ENCODE measurements at places on chromosomes 7 and 10. TPM values are rescaled to one million over a fixed set of nuclear protein-coding genes. Genes with fewer than 3 reads are reported as not detected.

Gene LYZL2
- total RNA-seq: not detected

Gene PTPRZ1
- total RNA-seq: 0.16 TPM

Gene CRHR2
- total RNA-seq: not detected

Gene ZNF32
- total RNA-seq: 33.3 TPM

Gene CCNY
- total RNA-seq: 33.5 TPM

Gene GALNT17
- 0.49 TPM for total RNA-seq

Gene FOXI2
- not detected for total RNA-seq

Gene PDE6C
- not detected for total RNA-seq

Gene CCL24
- not detected for total RNA-seq

Gene TDRD1
- 4.7 TPM for total RNA-seq

Gene PNLIPRP1
- total RNA-seq: not detected

Gene CDK14
- 45.1 TPM for total RNA-seq

Gene SFTPD
- not detected for total RNA-seq

Gene TMEM176A
- 0.12 TPM for total RNA-seq

Gene CALHM3
- total RNA-seq: not detected

Gene MMRN2
- total RNA-seq: 1.6 TPM

Gene CTAGE15
- 0.36 TPM for total RNA-seq

Gene NME8
- total RNA-seq: not detected

Gene BLNK
- total RNA-seq: not detected

Gene NKX2-3
- not detected for total RNA-seq

Gene SEMA3A
- total RNA-seq: 193 TPM

Gene TMEM26
- 8.8 TPM for total RNA-seq

Gene PPIA
- 1,287 TPM for total RNA-seq

Gene AGR2
- total RNA-seq: not detected

Gene GTF2IRD1
- 14.8 TPM for total RNA-seq

Gene AKR1C4
- not detected for total RNA-seq

Gene PRSS37
- not detected for total RNA-seq

Gene RAB19
- not detected for total RNA-seq

Gene PTPN20
- 3.8 TPM for total RNA-seq

Gene CCDC3
- total RNA-seq: 0.36 TPM

Gene SLC18A3
- total RNA-seq: not detected

Gene OGDHL
- 0.16 TPM for total RNA-seq

Gene H2BK1
- not detected for total RNA-seq

Gene PHKG1
- 3.8 TPM for total RNA-seq

Gene GIMAP2
- 5.1 TPM for total RNA-seq

Gene SLC13A1
- total RNA-seq: not detected

Gene CALCR
- not detected for total RNA-seq

Gene MOGAT3
- total RNA-seq: not detected

Gene CYP2E1
- 1.3 TPM for total RNA-seq

Gene NKX1-2
- total RNA-seq: not detected

Gene CDC14C
- total RNA-seq: 0.16 TPM

Gene LRRC17
- total RNA-seq: 4.9 TPM

Gene LRGUK
- total RNA-seq: 0.36 TPM

Gene PBLD
- 9.9 TPM for total RNA-seq

Gene SPDYE16
- not detected for total RNA-seq

Gene RPP30
- 25.5 TPM for total RNA-seq

Gene WNT8B
- not detected for total RNA-seq

All from hair follicle dermal papilla cell (primary cell).